AG04449 (cell line): ENCODE measurements at places on chromosomes 1 and 21.

DNA sequence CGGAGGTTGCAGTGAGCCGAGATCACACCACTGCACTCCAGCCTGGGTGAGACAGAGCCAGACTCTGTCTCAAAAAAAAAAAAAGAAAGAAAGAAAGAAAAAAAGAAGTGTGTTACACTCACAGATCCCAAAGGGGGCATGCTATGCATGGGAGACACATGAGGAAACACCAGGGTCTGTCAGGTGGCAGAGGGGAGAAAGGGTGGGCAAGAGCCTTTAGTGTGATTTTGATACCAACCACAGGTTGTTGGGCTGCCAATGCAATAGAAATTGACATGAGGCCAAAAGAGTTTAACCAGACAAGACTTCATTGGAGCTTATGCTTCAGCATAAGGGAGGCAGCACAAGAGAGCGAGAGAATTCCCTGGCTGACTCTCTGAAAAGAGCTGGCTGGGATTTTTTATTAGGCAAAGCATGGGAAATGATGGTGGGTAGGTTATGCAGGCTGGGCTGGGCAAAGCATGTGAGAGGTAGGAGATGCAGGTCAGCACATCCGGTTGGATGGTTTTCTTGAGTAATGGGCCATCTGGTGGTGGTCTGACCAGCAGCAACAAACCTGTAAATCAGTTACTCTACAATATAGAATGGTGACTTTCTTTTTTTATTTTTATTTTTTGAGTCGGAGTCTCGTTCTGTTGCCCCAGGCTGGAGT lies 11.7 kb upstream of the EXTL1 start:
- DNase-seq, result no peak

- no peak for DNase-seq
Measured at GRCh38 chr21:14451546-14451945, 68.6 kb upstream of the HSPA13 start.

DNA sequence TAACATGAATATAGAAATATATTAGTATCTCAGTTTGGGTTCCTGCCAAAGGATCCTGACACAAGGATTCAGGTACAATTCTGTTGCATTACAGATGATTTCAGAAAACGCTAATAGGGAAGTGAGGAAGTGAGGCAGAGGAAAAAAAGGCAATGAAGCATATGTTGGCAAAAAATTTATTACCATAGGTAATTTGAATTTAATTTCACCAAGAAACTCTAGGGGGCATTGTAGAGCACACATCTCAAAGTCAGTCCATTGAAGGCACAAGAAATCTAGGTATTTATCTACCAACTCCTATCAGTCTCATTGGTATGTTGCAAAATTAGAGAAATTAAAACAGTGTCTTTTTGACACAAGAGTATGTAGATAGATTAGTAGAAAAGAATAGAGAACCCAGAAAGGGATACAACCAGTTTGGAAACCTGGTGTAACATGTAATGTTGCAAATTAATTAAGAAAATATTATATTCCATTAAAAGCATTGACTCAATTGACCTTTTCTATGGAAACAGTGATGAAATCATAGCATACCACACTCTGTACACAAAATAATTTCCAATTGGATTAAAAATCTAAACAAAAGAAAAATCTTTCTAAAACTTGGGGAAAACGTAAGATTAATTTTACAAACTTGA lies 104.9 kb upstream of the SNX7 start:
- no peak for DNase-seq

DNA sequence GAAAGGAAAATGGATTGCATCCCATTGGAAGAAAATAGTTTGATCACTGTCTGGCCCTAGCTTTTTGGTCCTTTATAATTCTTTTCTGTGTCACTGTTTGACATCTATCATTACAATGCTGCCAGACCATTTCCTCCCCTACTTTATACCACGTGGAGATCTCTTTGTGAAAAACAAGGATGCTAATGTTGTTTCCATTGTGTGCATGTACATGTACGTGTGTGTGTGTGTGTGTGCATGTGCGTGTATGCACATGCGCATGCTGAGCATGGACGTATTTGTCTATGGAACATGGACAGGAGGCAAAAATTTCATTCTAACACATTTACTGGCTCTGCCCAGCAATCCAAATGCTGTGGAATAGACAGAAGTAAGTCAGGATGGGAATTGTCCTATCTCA lies 153.1 kb upstream of the PLXNA2 start:
- no peak for DNase-seq

- DNase-seq, result no peak
Measured at GRCh38 chr1:77888781-77889642, 588 bp downstream of the NEXN start.

- no peak for DNase-seq
Measured at GRCh38 chr1:202811296-202812175, 782 bp downstream of the PCAT6 start.

DNA sequence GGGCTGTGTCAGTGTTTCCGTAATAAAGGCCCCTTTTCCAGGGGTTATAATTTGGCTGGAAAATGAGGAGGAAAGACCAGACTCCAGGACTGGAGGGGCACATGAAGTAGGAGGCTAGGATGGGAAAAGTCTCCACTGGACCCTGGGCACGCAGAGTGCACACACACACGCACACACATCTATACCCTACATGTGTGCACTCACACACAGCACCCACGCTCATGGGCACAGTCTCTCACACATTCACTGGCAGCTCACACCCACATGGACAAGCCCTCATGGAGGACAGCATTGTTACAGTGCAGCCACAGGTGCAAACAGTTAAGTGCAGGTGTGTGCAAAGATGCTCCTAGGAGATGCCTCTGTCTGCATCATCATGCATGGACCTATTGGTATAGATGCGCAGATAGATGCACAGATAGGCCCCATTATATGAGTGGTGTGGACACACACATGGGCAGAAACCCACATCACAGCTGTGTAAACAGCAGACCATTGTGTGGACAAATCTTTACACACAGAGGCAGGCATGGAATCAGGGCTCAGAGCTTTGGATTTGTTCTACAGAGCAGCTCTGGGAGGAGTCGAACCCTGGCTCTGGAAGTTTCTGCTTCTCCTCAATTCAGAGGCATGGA lies 9.1 kb upstream of the RUNX3 start:
- DNase-seq, result no peak

GRCh38 chr21:38645282-38645681 lies 147.0 kb upstream of the ERG start:
- DNase-seq, result peak; percentile 64

DNA sequence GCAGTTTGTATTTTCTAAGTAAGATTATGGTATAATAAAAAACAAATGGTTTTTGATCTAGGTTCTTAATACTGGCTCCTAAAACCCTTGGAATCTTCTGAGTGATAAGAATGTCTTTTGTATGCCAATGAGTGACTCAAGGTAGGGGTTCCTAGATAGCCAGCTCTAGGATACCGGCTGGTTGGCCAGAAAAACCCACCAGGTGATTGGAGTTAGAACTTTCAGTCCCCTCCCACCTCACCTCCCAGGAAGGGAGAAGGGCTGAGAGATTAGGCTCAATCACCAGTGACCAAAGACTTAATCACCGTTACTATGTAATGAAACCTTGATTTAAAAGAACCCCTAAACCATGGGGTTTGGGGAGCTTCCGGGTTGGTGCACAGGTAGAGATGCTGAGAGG lies 8.7 kb upstream of the BRDT start:
- no peak for DNase-seq

DNA sequence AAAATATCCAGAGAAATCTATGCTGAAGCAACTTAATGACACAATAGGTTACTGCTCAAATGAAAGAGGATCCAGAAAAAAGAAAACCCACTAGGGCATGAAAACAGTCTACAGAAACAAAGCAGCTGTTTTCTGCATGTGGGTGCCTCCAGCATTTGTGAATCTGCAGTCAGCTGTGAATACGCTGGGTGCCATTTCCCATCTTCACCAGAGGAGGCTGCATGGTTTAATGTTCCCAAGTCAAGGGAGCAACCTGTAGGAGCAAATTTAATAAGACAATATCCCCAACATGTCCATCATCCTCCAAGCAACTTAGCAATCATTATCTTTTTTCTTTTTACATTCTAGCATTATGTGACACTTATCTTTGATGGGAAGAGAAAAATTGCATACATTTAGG lies 396.6 kb downstream of the BRINP2 start:
- no peak for DNase-seq

DNA sequence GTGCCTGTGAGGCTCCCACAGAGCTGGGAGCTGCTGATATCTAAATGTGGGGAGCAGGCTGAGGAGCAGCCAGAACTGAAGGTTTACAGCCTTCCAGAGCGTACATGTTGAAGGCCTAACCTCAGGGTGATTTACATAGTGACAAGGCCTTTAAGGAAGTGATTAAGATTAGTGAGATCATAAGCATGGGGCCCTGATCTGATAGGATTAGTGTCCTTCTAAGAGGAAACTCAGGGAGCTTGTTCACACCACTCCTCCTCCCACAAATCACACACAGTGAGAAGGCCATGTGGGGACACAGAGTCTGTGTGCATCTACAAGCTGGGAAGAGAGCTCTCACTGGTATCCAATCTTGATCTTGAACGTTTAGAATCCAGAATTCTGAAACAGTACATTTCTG lies 92.3 kb upstream of the NBPF6 start:
- DNase-seq, result no peak

DNA sequence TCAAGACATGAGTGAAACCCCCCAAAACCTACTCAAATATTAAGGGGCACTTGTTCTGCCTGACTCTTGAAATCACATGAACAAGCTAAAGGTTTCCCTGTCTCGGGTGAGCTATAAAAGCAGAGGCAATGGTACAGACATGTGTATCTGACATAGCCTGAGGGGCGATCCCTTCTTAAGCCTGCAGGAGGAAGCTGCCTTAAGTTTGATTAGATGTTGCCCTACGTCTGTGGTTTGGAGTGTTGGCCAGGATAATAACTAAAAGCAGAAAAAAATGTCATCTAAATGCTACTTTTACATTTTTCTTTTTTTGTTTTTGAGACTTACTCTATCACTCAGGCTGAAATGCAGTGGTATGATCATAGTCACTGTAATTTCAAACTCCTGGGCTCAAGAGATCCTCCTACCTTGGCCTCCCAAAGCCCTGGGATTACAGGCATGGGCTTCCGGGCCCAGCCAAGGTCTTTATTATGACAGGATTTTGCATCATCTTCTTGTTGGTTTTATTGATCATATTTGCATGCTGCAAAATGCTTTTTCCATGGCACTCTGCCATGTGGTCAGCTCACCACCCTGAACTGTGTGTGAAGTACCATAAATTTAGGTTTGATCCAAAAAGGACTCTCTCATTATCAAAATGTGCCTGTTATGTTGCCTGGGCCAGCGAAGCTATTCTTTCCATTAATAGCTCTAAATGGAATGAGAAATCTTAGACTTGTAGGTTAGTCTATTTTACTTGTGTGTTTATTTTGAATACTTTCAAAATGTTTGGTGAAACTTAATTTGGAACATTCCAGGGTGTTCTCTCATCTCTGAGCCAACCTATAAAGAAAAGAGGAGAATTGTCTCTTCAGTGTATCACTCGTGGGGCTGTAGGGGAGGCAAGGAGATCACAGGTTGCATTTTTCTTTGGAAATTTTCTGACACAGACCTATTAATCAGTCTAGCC lies 15.0 kb upstream of the HMGN1 start:
- DNase-seq, result no peak

- DNase-seq, result no peak
Measured at GRCh38 chr1:109392788-109393616, 4.7 kb downstream of the SORT1 start.

DNA sequence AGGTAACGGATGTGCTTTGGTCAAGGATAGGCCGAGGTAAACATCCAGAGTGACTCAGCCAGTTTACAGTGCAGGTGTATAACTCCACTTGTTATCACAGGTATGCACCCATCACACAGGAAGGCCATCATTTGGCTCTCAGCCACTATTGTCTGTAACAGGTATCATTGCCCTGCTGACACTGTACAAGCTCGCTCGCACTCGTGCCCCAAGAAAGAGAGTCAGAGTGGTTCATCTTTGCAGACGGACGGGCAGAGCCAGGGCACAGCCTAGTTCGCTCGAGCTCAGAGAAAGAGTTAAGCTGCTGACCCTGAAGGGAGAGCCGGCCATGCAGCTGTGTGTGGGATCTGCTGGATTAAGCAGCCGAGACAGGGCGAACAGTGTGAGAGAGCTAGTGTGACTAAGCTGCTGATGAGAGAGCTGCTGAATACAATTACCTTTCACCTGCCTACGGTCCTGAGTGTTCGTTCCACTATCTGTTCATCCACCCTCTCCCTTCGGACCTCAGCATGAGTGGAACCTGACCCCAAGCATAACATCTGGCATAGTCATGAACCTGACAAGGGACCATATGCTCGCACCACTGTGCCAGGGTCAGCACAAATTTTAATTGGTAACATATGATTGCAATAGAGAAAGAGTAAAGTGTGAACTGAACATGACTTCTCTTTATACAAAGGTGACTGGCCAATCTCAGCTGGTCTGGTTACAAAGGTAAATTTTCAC lies 27.0 kb upstream of the LYPD8 start:
- no peak for DNase-seq

DNA sequence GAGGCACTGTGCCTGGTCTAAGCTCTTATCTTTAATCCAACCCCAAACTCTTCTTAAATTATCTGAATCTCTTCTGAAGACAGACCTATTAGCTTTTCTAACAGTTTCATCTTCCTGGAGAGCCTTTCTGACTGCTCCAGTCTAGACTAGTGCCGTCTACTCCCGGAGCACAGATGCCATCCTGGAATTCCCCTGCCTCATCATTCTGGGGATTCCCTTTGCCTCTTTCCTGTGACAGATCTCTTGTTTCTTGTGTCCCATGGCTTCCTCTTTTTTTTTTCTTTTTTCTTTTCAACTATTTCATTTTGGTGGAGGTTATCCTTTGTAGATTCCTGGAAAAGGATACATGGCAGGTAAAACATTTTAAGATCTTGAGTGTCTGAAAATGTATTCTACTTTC lies 11.7 kb downstream of the SEMA4A start:
- DNase-seq, result no peak

GRCh38 chr1:86352086-86352485 lies 44.0 kb downstream of the ODF2L start:
- DNase-seq, result no peak

DNA sequence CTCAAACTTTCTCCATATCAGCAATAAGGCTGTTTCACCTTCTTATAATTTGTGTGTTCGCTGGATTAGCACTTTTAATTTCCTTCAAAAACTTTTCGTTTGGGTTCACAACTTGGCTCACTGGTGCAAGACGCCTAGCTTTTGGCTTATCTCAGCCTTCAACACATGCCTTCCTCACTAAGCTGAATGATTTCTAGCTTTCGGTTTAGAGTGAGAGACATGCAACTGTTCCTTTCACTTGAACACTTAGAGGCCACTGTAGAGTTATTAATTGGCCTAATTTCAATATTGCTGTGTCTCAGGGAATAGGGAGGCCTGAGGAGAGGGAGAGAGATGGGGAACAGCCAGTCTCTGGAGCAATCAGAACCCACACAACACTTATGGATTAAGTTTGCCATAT lies 41.2 kb upstream of the IFNLR1 start:
- no peak for DNase-seq
